ENCODE measurements at places on chromosomes 2 and 18.

- no peak overlapping the region for H3K4me3 ChIP-seq
- no peaks in the 10 kb centered on the region for H3K27me3 ChIP-seq
- no peak for DNase-seq
- no peaks in the 10 kb centered on the region for H3K36me3 ChIP-seq
Observed at GRCh38 chr2:178811901-178812300, 4.7 kb upstream of the TTN start.

DNA sequence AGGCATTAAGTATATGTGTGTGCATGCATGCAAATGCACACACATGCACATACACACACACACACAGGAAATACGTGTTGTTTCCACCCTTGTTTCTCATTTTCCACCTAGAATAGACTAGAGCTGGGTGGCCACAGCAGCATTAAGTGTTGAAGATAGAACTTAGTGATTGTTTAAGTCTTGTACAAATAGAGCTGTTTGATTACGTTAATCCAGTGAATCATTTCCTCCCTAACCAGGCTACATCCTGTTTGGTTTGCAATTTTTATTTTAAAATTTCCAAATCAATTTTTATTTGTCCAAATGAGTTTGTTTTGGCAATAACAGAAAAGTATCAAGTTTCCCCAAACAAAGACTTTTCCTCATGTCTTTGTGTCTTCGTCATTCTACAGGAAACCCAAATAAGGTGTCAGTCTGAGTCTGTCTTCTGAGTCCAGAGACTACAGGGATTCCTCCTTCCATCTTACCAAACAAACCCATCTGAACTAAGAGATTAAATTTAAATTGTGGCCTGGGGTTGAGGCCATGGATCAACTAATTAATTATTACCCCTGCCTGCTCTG, 74.6 kb upstream of the GALNT5 start:
- DNase-seq, result no peak
- H3K27ac ChIP-seq, result no peak overlapping the region
- H3K36me3 ChIP-seq, result no peaks in the 10 kb centered on the region
- no peaks in the 10 kb centered on the region for H3K27me3 ChIP-seq

GRCh38 chr2:203897544-203897943, 30.0 kb downstream of the CTLA4 start:
- no peak overlapping the region for H3K4me3 ChIP-seq
- H3K27me3 ChIP-seq, result no peaks in the 10 kb centered on the region
- H3K4me1 ChIP-seq, result no peaks in the 10 kb centered on the region
- no peak for DNase-seq
- no peak overlapping the region for H3K27ac ChIP-seq

GRCh38 chr2:25009954-25010353, 31.9 kb upstream of the EFR3B start:
- no peaks in the 10 kb centered on the region for H3K36me3 ChIP-seq
- H3K4me3 ChIP-seq, result no peak overlapping the region
- no peaks in the 10 kb centered on the region for H3K27me3 ChIP-seq
- no peak for DNase-seq
- H3K27ac ChIP-seq, result no peak overlapping the region

GRCh38 chr2:237631007-237631785, 3.8 kb downstream of the LRRFIP1 start:
- no peak overlapping the region for H3K4me3 ChIP-seq
- H3K27me3 ChIP-seq, result no peaks in the 10 kb centered on the region
- no peak overlapping the region for H3K27ac ChIP-seq
- no peaks in the 10 kb centered on the region for H3K36me3 ChIP-seq
- DNase-seq, result no peak

- no peaks in the 10 kb centered on the region for H3K4me1 ChIP-seq
- DNase-seq, result no peak
- no peak overlapping the region for H3K4me3 ChIP-seq
- H3K36me3 ChIP-seq, result no peaks in the 10 kb centered on the region
Observed at GRCh38 chr18:28466204-28466603, 289.3 kb upstream of the CDH2 start.
